Dermis microvascular lymphatic vessel endothelial cell (primary cell): ENCODE measurements at places on chromosomes 5 and 9.

- no peak for DNase-seq
Observed at GRCh38 chr5:76468635-76469425, 65.7 kb downstream of the IQGAP2 start.

- no peak for DNase-seq
Observed at GRCh38 chr5:89471115-89471514, 588.1 kb upstream of the MEF2C start.

GRCh38 chr5:638501-639252 lies 26.5 kb downstream of the CEP72 start:
- no peak for DNase-seq

DNA sequence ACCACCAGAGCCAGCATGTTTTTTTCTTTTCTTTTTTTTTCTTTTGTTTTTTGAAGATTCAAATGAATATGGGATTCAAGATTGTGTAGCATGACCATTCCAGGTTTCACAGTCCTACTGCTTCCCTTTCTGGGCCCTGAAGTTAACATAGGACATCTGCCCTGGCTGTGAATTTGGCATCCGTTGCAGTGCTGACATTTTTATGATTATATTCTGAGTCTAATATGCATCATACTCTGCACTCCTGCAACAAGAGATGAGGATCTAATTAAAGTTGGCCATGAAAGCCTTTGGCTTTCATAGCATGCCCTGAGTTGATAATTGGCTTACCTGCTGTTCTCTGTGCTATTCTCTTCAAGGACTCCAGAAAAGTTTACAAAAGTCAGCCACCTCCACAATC lies 29.8 kb downstream of the C5orf22 start:
- no peak for DNase-seq
